ENCODE measurements at places on chromosomes 16 and 17. TPM values are rescaled to one million over a fixed set of nuclear protein-coding genes. Genes with fewer than 3 reads are reported as not detected.

DNA sequence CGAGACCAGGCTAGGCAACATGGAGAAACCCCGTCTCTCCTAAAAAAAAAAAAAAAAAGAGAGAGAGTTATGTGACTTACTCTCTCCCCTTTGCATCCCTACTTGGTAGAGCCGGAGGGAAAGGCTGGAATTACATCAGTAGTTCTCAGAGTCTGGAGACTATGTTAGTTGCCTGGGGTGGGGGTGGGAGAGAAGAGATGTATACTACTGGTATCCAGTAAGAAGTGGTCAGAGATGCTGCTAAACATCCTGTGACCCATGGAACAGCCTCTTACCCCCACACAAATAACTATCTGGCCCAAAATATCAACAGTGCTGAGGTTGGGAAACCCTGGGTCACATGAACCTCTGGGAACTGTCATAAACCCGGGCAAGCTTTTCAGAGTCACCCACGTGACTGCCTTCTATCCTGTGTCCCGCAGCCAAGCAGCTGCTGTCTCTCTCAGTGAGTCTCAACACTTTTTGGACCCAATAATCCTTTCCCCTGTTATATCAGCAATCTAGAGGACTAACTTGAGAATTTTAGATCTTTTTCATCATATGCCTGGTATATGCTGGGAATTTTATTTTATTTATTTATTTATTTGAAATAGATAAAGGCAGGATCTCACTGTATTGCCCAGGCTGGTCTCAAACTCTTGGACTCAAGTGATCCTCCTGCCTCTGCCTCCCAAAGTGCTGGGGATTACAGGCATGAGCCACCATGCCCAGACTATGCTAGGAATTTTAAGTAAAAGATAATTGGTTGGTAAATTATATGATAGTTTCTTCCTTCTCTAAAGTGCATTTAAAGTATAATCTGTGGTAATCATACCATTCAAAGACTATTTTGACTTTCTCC is 8.7 kb downstream of the EIF1 start:
- no peak for DNase-seq

- no peak for DNase-seq
Measured at GRCh38 chr16:26985100-26986065, 81.3 kb upstream of the C16orf82 start.

GRCh38 chr16:88867581-88868246 is 1.3 kb upstream of the PABPN1L start:
- DNase-seq = no peak

DNA sequence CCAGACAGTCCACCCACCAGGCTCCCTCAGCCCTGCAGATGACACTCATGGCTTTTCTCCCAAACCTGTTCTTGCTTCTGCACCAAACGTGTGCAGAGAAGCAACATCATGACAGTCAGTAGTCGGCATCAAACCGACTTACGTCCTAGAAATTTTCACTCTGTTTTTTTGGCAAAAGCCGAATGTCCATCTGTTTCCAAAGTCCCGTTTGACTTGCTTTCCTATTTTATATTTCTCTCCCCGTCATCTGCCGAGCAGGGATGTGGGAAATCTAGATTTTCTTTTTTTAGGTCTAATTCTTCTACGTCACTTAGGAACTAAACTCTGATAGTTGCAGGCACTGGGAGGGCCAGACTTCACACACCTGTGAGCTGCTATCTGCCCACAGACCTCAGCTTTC is 104.9 kb downstream of the RMI2 start:
- DNase-seq = no peak

- DNase-seq = no peak
Measured at GRCh38 chr16:29916979-29917378, 9.0 kb downstream of the KCTD13 start.

DNA sequence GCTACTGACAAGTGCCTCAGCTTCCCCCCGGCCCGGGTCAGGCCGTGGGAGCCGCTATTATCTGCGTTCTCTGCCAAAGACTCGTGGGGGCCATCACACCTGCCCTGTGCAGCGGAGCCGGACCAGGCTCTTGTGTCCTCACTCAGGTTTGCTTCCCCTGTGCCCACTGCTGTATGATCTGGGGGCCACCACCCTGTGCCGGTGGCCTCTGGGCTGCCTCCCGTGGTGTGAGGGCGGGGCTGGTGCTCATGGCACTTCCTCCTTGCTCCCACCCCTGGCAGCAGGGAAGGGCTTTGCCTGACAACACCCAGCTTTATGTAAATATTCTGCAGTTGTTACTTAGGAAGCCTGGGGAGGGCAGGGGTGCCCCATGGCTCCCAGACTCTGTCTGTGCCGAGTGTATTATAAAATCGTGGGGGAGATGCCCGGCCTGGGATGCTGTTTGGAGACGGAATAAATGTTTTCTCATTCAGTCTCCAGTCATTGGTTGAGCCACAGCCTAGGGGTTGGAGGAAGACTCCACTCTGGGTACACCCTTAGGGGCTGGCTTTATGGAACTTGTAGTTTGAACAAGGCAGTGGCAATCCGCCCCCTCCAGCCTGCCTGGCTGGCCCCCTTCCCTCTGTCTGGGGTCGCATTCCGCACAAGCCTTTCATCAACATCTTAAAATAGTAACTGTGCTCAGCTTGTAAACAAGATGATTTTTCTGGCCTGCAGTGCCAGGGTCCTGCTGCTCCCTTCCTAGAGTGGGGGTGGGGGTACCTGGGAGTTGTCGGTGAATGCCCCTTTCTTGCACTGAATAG is 4.1 kb downstream of the SYNGR2 start:
- DNase-seq = no peak

DNA sequence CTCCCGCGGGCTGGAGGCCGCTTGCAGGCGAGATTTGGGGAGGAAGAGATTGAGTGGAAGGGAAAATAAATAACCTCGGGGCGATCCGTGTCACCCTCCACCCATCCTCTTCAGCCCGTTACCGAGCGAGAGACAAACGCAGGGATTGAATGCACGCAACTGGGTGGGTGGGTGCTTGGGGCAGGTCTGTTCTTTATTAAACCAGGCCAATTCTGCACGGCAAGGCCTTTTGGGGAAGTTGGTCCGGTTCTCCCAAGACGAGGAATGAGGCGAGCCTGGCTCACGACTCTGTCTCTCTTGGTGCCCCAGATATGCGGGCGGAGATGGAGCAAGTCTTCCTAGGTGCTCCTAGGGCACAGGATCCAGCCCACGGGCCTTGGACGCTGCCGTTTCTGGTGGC is 396 bp upstream of the HOXB7 start:
- no peak for DNase-seq

GRCh38 chr17:9479964-9480363 is 95.7 kb downstream of the STX8 start:
- DNase-seq = no peak

DNA sequence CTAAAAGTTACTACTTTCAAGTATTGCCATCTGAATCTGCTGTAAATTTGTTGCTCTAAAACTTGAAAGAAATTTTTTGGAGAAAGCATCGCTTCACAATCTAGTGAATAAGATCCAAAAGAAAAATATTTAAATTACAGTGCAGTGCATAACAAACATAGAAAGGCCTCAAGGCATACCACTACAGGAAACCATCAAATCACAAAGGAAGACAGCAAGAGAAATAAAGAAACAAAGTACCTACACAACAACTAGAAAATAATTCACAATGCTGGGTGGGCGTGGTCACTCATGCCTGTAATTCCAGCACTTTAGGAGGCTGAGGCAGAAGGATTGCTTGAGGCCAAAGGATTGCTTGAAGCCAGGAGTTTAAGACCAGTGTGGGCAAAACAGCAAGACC is 104.9 kb downstream of the BRIP1 start:
- no peak for DNase-seq

- DNase-seq = no peak
Measured at GRCh38 chr16:13645601-13646245, 274.2 kb upstream of the ERCC4 start.

DNA sequence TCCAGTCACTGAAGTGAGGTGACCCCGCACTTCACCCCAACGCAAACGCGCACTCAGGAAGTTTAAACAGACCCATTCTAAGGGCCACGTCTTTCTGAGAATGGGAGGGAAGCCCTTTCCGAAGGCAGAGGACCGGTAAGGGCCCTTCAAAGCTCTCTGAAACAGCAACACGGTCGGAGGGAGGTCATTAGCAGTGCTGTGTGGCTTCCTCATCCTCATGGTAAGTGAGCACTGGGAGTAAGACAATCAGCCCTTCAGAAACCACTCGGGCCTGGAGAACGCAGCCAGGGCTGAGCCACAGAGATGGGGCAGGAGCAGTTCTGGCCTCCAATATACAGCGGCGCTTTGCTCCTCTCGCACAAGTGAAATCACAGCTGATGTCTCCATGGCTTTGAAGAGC is 23.7 kb downstream of the SRL start:
- DNase-seq = no peak

The PTX4 gene
- total RNA-seq = 0.40 TPM

The TP53TG3B gene
- total RNA-seq = not detected

Data from PC-3 (cell line).